ENCODE measurements at places on chromosomes 1 and 21.

DNA sequence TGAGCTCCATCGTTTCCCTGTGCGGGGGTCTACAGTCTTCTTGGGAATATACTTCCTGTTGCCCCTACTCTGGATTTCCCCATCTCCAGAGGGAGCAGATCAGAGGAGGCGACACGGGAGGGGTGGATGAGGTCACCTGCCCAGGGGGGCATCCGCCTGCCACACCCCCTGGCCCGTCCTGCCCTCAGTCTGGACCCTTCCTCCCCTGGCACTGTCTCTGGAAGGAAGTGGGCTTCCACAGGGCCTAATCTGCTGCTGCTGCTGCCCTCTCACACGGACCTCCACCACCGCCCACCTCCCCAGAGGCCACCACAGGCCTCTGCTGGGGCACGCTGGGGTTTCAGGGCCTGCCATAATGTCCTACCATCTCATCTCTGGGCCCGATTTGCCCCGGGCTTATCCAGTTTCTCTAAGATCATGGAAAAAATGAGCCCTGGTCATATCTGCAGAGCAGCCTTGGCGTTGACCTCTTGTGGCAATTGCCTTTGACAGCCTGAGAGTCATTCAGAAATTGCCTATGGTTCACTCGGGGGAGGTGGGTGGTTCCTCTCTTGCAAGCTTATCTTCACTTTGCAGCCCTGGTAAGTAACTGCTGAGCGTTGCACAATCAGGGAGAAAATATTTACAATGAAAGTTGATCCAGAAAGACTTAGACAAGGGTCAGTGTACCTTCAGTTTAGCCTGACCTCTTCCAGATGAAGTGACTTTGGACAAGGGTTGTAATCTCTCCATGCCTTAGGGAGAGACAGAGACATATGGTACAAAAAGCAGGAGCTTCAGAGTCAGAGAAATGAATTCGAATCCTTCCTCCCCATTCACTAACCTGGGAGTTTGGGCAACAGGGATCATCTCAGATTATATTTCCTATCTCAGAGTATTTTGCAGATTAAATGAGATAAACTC lies 252.4 kb downstream of the TOMM20 start:
- DNase-seq = no peak

GRCh38 chr1:181086926-181087325 lies 1.6 kb upstream of the IER5 start:
- DNase-seq = no peak

GRCh38 chr1:174296309-174296708 lies 137.0 kb downstream of the RABGAP1L start:
- DNase-seq = no peak

DNA sequence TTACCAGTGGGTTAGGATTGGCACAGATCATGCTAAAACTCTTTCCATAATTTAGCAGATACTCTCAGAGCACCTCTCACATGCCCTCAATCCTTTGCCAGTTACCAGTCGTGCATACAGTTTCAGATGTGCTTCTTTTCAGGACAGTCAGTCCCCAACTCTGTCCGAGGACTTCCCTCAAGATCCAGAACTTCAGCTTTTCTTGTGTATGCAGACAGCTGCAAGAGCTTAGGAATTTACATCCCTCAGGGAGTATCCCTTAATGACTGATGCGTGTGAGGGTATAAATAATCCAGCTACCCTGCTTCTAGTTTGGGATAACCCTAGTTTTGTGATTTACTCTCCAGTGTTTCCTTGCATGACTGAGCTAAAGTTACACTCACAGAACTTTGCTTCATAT lies 393.0 kb upstream of the PLXNA2 start:
- DNase-seq = no peak

DNA sequence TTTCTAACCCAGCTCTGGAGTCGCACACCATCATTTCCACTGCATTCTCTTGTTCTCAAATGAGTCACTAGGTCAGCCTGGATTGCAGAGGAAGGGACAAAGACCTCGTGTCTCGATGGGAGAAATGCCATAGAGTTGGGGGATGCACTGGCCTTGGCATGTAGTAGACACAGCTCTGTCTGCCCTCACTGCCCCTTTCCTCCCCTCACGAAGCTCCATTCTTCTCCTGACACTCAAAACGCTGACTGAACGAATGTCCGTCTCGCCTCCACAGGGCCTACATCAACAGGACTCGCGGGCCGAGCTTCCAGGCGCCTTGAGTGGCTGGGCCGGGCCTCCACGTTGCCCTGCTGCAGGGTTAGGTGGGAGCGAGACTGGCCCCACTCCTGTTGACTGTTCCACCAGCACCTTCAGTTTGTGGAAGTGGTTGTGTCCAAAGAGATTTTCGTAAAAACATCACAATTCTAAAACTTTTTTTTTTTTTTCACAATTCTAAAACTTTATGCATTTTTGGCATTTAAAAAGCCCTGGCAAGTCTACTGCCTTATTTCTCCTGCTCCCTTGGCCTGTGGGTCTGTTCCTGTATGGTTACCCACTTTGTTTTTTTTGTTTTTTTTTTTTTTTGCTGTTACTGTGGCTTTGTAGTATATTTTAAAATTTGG lies 18.8 kb downstream of the PKNOX1 start:
- DNase-seq = no peak

DNA sequence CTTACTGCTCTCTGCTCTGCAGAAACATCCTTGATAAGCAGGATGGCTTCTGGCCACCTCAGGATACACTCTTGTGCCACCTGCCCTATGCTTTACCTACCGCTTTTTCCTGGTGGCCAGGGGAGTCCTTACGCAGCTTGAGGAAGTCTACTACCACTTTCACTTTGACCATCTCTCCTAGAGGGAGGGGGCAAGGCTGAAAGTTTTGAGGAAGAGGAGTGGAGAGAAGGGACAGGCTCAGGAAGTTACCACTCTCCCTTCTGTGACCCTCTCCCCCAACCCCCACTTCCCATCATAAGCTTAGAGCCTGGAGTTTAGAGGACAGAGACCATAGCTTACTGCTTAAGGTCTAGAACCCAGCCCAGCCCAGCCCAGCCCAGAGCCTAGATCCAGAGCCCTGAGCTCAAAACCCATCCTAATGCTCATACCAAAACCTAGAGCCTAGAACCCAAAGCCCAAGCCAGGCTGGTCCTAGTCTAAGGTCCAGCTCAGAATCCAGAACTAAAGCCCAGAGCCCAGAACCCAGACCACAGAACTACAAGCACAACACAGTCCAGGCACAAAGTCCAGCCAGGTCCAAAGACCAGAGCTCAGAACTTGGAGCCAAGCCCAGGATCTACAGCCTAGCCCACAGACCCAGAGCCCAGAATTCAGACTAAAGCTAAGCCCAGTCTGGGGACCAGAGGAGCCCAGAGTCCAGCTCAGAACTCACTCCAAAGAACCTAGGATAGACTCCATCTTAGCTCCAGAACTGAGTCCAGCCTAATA lies 18.0 kb upstream of the MFSD2A start:
- DNase-seq = no peak

DNA sequence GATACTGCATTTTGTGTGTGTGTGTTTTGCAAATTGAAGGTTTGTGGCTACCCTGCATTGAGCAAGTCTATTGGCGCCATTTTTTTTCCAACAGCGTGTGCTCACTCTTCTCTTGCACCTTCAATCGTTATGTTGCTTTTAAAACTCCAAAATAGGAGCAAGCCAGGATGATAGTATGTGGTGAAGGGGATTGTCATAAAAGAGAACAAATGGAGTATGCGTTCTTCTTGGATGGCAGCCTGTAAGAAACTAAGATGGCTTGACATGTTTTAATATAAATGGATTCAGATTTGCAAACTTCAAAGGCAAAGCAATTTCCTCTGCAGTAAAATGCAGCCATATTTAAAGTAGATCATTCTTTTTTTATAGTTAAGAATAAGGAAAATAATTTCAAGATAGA lies 43.2 kb upstream of the KCNK1 start:
- no peak for DNase-seq

DNA sequence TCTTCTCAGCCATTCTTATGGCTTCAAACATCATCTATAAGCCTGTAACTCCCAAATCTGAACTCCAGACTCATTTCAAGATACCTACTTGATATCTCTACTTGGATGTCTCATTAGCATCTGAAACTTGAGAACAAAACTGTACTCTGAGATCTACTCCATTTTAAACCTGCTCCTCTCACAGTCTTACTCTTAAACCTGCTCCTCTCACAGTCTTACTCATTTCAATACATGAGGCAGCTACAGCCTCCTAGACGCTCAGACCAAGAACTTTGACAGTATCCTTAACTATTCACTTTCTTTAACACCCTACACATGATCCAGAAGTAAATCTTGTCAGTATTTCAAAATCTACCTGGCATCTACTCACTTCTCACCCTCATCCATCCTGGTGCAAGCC lies 54.3 kb downstream of the NBPF6 start:
- no peak for DNase-seq

- no peak for DNase-seq
These were observed 20.1 kb downstream of the GALNT2 start for GRCh38 chr1:230087028-230087716.

- no peak for DNase-seq
These were observed 459.7 kb upstream of the ZP4 start for GRCh38 chr1:238350471-238350870.

DNA sequence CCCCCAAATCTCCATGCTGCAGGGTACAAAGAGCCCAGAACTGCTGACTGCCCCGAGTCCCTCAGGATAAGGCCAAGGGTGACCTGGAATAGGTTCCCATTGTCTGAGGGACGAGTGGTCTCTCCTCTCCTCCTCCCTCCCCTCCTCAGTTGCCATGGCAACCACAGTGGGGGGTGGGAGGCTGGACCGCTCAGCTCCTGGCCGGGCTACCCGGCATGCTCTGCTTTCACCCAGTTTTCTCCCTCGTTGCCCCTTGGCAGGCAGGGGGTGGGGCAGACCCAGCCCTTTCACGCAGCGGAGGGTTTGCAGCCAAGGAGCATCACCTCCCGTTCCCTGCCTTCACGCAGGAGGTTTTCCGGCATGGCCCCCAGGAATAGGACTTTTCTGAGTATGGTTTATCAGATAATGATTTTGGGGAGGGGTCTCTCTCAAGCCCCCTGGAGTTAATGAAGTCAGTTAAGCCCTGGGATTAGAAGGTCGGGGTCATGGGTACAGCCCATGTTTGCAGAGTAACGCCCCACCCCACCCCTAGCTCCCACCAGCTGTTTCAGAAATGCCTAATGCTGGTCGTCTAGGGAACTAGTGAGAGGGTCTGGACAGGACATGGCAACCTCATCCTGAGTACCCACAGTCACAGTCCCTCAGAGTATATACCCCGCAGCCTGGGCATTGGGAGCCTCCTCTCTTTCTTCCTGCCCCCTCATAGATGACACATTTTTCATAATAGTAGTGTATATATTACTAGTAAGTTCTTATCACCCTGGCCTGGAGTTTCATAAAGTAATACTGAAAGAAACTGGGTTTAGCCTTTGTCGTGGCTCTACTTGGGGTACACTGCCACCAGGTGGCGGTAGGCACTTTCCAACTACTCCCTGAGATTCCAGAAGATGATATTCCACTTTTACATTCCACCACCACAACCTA lies 20.7 kb downstream of the C1QB start:
- no peak for DNase-seq

GRCh38 chr1:7585216-7585907 lies 185.7 kb upstream of the VAMP3 start:
- DNase-seq = no peak

DNA sequence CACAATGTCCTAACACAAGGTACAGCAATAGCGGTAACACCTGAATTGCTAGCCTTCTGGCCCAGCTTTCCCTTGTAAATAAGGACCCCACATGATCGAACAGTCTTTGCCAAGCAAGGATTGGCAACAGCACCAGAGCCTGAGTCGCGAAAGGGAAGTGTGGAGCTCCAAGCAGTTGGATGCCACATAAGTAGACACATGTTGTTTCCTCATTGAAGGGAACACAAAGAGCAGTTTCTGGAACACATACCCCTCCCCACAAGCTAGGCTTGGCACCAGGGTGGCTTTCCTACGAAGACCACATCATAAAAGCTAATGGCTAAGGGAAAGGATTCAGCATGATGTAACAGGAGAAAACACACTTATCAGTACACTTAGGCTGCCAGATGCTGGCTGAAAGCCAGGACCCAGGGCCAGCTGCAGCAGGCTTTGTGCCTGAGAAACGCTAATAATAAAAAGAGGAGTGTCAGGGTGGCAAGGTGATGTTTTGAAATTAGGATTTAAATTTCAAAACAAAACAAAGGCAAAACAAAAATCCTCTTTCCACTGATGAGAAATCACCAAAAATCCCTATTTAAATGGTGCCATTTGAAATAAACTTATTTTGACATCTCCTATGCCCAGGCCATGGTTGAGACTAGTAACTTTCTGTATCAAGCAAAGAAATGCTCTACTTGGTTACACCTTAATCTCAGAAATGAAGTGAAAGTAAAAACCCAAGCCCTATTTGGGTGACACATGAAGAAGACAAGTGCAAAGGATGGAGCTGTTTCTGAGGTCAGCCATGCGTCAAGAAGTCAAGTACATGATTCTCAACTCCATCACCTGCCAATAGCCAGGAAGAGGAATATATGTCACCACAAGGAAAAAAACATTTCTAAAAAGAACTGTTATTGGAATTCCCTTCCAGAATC lies 11.9 kb upstream of the CPLANE2 start:
- no peak for DNase-seq

GRCh38 chr1:55670331-55671082 lies 455.3 kb upstream of the USP24 start:
- DNase-seq = no peak

DNA sequence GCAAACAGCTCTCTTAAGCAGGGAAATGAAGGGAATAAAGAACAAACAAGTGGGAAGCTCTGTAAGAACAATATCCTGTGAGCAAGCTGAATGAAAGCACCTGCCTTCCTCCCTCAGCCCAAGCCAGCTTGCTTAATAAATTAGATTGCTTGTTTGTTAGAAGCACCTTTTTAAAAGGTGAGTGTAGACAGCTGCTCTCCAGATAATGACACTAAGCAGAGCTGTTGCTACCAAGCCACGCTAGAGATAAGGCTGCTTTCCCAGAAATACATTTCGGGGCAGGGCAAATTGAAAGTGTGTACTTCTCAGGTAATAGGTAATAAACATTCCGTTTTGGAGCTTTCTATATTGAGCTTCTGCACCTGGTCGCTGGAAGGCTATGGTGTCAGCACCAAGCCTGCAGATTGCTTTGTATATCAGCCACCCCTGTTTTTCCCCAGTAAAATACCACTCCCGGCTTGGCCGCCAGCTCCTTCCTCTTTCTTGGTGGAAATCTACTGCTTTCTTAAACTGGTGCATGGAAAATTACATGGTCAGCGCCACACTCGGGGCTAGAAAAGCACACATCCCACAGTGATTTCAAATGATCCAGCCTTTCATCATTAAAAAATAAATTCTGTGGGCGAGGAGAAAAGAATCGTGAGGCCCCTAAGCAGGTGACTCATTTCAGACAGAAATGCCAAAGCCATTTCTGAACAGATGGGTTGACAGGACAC lies 151.3 kb downstream of the ETS2 start:
- DNase-seq = no peak

DNA sequence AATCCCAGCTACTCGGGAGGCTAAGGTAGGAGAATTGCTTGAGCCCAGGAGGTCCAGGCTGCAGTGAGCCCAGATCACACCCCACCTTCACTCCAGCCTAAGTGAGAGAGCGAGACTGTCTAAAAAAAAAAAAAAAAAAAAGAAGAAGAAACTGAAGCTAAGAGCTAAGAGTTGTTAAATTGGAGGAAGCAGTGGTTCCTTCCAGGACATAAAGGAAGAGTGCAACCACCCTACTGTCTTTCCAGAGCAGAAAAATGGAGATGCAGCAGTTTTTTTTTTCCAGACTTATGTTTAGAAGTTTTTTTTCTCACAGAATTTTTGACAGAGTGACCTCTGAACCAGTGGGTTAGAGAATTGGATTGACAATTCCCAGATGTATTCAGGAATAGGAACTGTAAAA lies 88.7 kb downstream of the HLX start:
- no peak for DNase-seq
